Bronchial smooth muscle cell (primary cell): ENCODE measurements at places on chromosomes 1 and 21. TPM values are rescaled to one million over a fixed set of nuclear protein-coding genes. Genes with fewer than 3 reads are reported as not detected.

Gene PHC2
- 27.0 and 28.7 TPM in 2 replicates for total RNA-seq

Gene LCE1F
- total RNA-seq = not detected in 2 replicates

Gene F3
- total RNA-seq = 2.2 and 6.0 TPM in 2 replicates

Gene RGSL1
- total RNA-seq = 0.32 TPM in 1 of 2 replicates, not detected in the other

Gene FAM177B
- not detected in 2 replicates for total RNA-seq

Gene RNF207
- 10.1 and 17.1 TPM in 2 replicates for total RNA-seq

Gene GABRD
- not detected in 2 replicates for total RNA-seq

Gene C1orf87
- total RNA-seq = not detected in 2 replicates

Gene NPR1
- 1.9 and 9.4 TPM in 2 replicates for total RNA-seq

Gene MRPL20
- total RNA-seq = 86.0 and 91.9 TPM in 2 replicates

Gene AIRE
- not detected in 2 replicates for total RNA-seq

Gene PLA2G5
- 0.09 and 4.3 TPM in 2 replicates for total RNA-seq

Gene NBPF8
- 10.4 and 10.8 TPM in 2 replicates for total RNA-seq

Gene HSD3B2
- not detected in 2 replicates for total RNA-seq

Gene ATP5PF
- 31.3 and 52.0 TPM in 2 replicates for total RNA-seq

Gene KCNJ15
- total RNA-seq = 0.16 and 0.17 TPM in 2 replicates

Gene ANXA9
- total RNA-seq = 0.63 TPM in 1 of 2 replicates, not detected in the other

Gene LRRN2
- total RNA-seq = 0.34 TPM in 1 of 2 replicates, not detected in the other

Gene GJA9
- not detected in 2 replicates for total RNA-seq

Gene FCRL2
- not detected in 2 replicates for total RNA-seq

Gene UBASH3A
- total RNA-seq = not detected in 2 replicates

Gene MAN1A2
- 40.7 and 50.1 TPM in 2 replicates for total RNA-seq

Gene FCRL1
- not detected in 2 replicates for total RNA-seq

Gene CREG1
- 39.1 and 51.8 TPM in 2 replicates for total RNA-seq

Gene L1TD1
- total RNA-seq = under 0.01 TPM in 1 of 2 replicates, not detected in the other

Gene KCND3
- total RNA-seq = under 0.01 TPM in 2 replicates

Gene OXCT2
- total RNA-seq = 0.09 and 2.2 TPM in 2 replicates

Gene RNU1-3
- total RNA-seq = 2,114 and 10,807 TPM in 2 replicates

Gene RHBDL2
- 0.60 and 0.79 TPM in 2 replicates for total RNA-seq

Gene SNX7
- 41.7 and 47.8 TPM in 2 replicates for total RNA-seq

Gene PRAMEF13
- total RNA-seq = not detected in 2 replicates

Gene TRIM45
- total RNA-seq = 3.8 and 5.1 TPM in 2 replicates

Gene OR2G6
- not detected in 2 replicates for total RNA-seq

Gene CFHR3
- not detected in 2 replicates for total RNA-seq

Gene LAPTM5
- under 0.01 TPM in 2 replicates for total RNA-seq

Gene KCNK1
- 6.2 and 7.6 TPM in 2 replicates for total RNA-seq

Gene JAM2
- total RNA-seq = 0.69 and 1.4 TPM in 2 replicates

Gene COPA
- total RNA-seq = 286 and 334 TPM in 2 replicates

Gene PRKAA2
- total RNA-seq = 0.69 and 1.1 TPM in 2 replicates

Gene NPHP4
- 3.9 TPM in 2 replicates for total RNA-seq

Gene CCDC27
- total RNA-seq = not detected in 2 replicates

Gene TLR5
- under 0.01 TPM in 1 of 2 replicates, not detected in the other for total RNA-seq

Gene LCE3E
- total RNA-seq = not detected in 2 replicates

Gene RNF187
- total RNA-seq = 55.0 and 104 TPM in 2 replicates

Gene RGS4
- 2.7 and 12.6 TPM in 2 replicates for total RNA-seq

Gene RFX5
- 31.2 and 31.7 TPM in 2 replicates for total RNA-seq

Gene CGN
- under 0.01 and 0.16 TPM in 2 replicates for total RNA-seq

Gene KIRREL1
- 63.5 and 73.5 TPM in 2 replicates for total RNA-seq

Gene GPR3
- 0.09 and 0.16 TPM in 2 replicates for total RNA-seq

Gene NBPF19
- total RNA-seq = 9.4 and 10.7 TPM in 2 replicates

Gene MAP3K6
- 15.0 and 15.8 TPM in 2 replicates for total RNA-seq

Gene HLX
- 4.7 and 6.1 TPM in 2 replicates for total RNA-seq

Gene TMPRSS2
- not detected in 2 replicates for total RNA-seq
